Muscle of leg (tissue), 16 donors: ENCODE measurements at places on chromosomes 6 and 20. TPM values are rescaled to one million over a fixed set of nuclear protein-coding genes. Genes with fewer than 3 reads are reported as not detected.

NFS1 gene
- total RNA-seq = 14.1 TPM

OR2H2 gene
- not detected for total RNA-seq

MYLK4 gene
- 7.6 TPM for total RNA-seq

DNA sequence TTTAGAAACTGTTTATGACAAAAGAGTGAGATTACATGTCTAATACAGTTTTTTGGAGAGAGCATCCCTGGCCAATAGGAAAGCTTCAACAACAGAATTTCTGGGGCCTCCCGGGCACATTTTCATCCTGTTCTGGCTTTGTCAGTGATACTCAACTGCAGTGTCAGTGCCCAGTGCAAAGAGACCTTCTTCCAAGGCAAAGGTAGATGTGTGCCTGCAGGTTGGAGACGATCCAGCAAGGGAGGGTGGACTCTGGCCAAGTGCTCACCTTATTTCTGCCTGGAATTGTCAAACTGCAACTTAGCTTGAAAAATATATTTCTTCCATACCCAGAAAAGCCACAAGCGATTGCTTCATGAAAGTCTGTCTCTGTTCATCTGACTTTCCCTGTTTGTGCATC is 211.6 kb upstream of the SNX9 start:
- no peaks in the 10 kb centered on the region for H3K4me1 ChIP-seq
- no peaks in the 10 kb centered on the region for H3K27me3 ChIP-seq
- H3K4me3 ChIP-seq = no peak overlapping the region
- no peaks in the 10 kb centered on the region for H3K36me3 ChIP-seq

DNA sequence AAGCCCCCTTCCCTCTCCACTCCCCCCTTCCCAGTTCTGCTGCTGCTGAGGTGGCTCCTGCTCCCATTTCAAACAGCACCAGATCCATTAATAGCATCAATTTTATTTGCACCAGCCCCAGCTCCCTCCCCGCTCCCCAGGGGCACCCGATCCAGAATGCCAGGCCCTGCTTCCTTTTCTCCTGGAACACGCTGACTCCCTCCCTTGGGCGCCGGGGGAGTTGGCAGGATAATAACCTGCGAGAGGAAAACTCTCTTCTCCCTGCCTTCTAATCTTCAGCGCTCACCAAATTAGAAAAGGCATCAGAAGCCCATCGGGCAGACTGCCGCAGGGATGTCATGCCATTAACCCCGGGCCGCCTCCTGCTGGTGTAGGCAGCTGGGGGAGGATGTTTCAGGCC is 77.8 kb downstream of the NCR2 start:
- no peak overlapping the region for H3K27ac ChIP-seq
- no peak for DNase-seq
- H3K36me3 ChIP-seq = no peaks in the 10 kb centered on the region
- peaks cover 87% of the 10 kb centered on the region for H3K27me3 ChIP-seq

GRCh38 chr6:154001494-154002285 is 37.4 kb upstream of the OPRM1 start:
- no peak overlapping the region for H3K4me3 ChIP-seq
- no peaks in the 10 kb centered on the region for H3K4me1 ChIP-seq
- no peaks in the 10 kb centered on the region for H3K27me3 ChIP-seq

DNA sequence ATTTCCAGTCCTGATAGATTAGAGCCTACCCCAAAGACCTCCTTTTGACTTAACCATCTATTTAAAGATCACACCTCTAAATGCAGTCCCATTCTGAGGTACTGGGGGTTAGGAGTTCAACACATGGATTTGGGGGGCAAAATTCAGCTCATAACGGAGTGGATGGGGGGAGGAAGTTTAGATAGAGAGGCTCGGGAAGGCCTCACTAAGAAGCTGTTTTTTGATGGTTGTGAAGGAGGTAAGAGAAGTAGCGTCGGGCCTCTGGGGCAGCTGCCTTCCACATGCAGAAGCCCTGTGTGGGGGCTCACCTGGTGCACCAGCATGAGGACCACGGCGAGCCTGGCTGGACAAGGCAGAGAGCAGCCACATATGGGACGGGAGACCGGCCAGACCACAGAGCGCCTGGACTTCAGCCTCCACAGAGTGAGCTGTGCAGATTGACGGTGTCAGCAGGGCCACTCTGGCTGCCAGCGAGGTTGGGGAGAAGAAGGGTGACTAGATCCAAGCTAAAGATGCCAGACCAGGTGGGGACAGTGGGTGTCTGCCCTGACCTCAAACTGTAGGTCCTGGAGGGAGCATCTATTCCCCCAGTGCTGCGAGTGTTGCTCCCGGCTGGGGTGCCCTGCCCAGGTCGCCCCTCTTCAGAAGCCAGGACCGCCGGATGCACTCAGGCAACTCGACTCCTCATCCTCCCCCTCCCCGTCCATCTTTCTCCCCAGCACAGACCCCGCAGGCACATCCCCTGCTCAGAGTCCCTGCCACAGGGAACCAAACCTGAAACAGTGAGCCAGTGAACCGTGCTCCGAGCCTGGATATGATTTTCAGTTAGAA is 5.1 kb upstream of the SYNJ2 start:
- peaks cover 7% of the 10 kb centered on the region for H3K27me3 ChIP-seq
- no peak overlapping the region for H3K27ac ChIP-seq
- no peak overlapping the region for H3K4me3 ChIP-seq
- DNase-seq = no peak

DNA sequence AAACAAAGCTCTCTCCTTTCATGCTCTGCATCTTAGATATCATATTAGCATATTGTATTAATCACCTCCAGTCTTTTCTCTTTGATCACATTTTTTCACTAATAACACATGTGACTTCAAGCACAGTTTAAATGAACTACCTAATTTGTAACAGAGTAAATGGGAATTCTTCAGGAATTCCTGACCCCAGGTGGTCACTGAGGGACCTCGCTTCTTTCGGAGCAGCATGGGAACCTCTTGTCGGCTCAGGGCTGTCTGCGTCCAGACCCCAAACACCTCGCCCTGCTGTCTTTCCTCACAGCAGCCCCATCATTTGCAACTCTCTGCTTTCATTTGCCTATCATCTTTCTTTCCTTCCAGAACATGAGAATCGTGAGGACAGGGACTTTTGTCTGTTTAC is 103.5 kb downstream of the DACT2 start:
- no peaks in the 10 kb centered on the region for H3K36me3 ChIP-seq
- peaks cover 28% of the 10 kb centered on the region for H3K4me1 ChIP-seq
- no peak overlapping the region for H3K4me3 ChIP-seq
- no peak overlapping the region for H3K27ac ChIP-seq
- H3K27me3 ChIP-seq = peaks cover 10% of the 10 kb centered on the region
- DNase-seq = no peak

- no peaks in the 10 kb centered on the region for H3K4me1 ChIP-seq
- H3K27me3 ChIP-seq = no peaks in the 10 kb centered on the region
- H3K36me3 ChIP-seq = no peaks in the 10 kb centered on the region
- no peak overlapping the region for H3K27ac ChIP-seq
- no peak overlapping the region for H3K4me3 ChIP-seq
These were observed 634.4 kb upstream of the MMS22L start for GRCh38 chr6:97917369-97917768.

DNA sequence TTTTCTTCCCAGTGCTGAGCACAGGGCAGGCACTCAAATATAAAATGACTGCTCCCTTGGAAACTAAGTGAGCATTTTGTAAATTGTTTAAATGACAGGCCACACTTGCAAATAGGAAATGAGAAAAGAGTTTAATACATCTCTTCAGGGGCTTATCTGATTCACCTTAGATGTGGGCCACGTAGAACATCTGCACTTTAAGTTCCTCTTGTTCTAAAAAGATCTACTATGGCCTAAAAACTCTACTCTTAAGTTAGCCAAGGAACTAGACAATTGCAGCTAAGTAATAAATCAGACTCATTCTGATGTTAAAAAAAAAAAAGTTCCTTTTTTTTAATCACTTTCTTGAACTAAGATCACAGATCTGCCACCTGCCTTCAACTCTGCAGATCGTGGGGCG is 126.3 kb downstream of the KIF16B start:
- H3K4me1 ChIP-seq = peaks cover 15% of the 10 kb centered on the region
- H3K36me3 ChIP-seq = no peaks in the 10 kb centered on the region
- no peak overlapping the region for H3K27ac ChIP-seq
- DNase-seq = no peak
- no peaks in the 10 kb centered on the region for H3K27me3 ChIP-seq
- no peak overlapping the region for H3K4me3 ChIP-seq

DNA sequence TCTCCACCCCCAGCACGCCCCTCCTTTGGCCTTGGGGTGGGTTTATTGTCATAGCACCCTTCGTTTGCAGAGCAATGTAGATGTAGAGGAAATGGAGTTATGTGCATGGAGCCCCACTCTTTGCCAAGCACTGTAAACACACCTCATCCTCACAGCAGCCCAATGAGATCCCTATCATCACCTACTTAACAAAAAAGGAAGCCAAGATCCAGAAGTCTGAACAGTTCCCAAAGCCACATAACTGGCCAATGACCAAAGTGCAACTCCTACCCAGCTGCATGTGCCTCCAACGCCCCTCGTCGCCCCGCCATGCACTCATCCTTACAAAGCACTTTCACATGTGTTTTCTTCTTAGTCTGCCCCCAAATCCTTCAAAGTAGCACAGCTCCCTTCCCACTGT is 21.8 kb upstream of the FOXQ1 start:
- H3K27me3 ChIP-seq = peaks cover 3% of the 10 kb centered on the region
- no peak for DNase-seq
- no peaks in the 10 kb centered on the region for H3K36me3 ChIP-seq
- no peak overlapping the region for H3K27ac ChIP-seq
- peaks cover 5% of the 10 kb centered on the region for H3K4me1 ChIP-seq

- no peaks in the 10 kb centered on the region for H3K27me3 ChIP-seq
- no peak overlapping the region for H3K4me3 ChIP-seq
- no peaks in the 10 kb centered on the region for H3K36me3 ChIP-seq
- no peak overlapping the region for H3K27ac ChIP-seq
- no peak for DNase-seq
These were observed 18.3 kb downstream of the KIF6 start for GRCh38 chr6:39706819-39707335.

DNA sequence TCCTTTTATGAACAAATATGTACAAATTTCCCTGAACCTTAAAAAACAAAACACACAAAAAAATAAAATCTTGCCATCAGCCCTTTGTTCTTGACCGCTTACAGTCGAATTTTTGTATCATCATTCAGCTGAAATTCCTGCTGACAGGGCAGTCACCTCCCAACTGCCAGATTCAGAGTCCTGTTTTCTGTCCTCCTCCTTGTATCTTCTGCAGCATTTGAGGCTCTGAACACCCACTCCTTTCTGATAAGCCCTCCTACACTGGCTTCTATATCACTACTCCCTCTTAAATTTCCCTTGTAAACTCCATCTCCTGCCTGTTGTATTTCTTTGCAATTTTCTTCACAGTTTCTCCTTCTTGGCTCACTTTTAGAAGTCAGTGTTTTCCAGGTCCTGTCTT is 77.8 kb upstream of the CCN6 start:
- peaks cover 38% of the 10 kb centered on the region for H3K4me1 ChIP-seq
- H3K36me3 ChIP-seq = no peaks in the 10 kb centered on the region
- no peak overlapping the region for H3K27ac ChIP-seq

DNA sequence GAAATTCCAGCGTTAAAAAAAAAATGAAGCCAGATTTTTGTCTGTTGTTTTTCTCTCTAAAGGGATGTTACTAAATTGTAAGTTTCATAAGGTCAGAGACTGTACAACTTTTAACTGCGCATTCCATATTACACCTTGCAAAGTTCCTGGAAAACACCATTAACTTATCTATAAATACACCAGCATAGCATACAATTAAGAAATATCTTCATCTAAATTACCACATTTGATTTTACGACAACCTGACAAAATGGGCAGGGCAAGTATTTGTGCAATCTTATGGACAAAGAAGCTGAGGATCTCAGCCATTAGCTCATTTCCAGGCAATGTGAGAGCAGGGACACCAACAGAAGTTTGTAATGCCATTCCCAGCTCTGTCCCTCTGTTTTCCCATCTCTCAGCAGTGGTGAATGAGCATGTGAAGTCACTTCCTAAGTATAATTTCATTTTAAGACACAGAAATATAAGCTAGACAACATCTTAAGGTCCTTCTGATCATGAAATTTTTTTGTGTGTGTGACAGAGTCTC is 12.9 kb upstream of the GCM1 start:
- no peaks in the 10 kb centered on the region for H3K27me3 ChIP-seq
- H3K27ac ChIP-seq = no peak overlapping the region
- no peaks in the 10 kb centered on the region for H3K36me3 ChIP-seq
- no peak for DNase-seq
- H3K4me1 ChIP-seq = no peaks in the 10 kb centered on the region

DNA sequence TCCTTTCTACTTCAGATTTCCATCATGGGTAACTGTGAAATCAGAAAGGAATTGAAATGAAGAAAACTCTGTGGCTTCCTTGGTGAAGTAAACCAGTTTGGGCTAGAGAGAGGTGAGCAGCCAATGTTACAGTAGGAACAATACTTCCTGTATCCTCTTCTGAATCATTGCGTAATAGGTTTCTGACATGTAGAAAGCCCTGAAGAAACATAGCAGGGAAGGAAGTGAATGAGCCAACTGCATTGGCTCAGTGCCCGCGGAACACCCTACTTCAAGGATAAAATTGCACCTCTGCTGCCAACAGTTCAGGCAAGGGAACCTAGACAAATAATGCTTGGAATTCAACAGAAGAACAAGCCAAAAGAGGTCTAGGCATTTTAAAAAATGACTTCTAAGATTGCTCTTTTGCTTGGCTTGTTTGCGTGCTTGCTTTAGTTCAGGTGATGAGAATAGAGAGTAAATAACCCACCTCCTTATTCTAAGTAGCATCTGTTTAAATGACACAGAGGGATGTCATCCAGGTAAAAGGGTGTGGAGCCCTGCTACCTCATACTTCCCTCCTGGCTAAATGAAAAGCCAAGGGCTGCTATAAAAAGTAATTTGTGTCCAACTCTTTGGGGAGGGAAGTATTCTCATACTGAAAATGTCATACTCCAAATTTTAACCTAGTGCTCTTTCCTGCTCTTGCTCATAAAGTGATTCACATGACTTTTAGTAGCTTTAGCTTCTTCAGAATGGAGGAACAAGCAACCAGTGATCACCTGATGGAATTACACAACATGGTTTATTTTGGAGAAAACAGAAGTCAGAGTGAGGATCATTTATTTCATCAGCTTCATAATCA is 30.0 kb upstream of the AKIRIN2 start:
- peak; percentile 87 for DNase-seq
- no peaks in the 10 kb centered on the region for H3K27me3 ChIP-seq
- no peak overlapping the region for H3K4me3 ChIP-seq
- peak overlapping the region; percentile 79 for H3K27ac ChIP-seq

GRCh38 chr20:35527122-35527769 is 2.2 kb downstream of the C20orf173 start:
- no peaks in the 10 kb centered on the region for H3K36me3 ChIP-seq
- no peak overlapping the region for H3K4me3 ChIP-seq
- no peak overlapping the region for H3K27ac ChIP-seq
- DNase-seq = no peak

DNA sequence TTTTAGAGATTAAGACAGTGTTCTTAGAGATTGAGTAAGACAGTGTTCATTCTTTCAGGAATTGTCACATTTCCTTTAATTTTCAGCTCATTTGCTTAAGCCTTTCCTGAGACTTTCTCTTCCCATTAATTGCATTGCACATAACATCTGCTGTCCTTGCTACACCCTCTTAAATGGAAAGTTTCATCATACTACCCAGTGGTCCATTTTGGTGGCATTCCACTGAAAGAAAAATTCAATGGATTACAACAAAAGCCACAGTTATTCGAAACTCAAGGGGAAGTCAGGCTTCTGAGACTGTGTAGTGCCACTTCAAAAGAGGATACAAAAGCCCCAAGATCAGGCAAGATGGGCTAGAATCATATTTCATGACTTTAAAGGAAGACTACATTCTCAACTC is 64.0 kb downstream of the RSPO3 start:
- no peak overlapping the region for H3K27ac ChIP-seq
- H3K27me3 ChIP-seq = no peaks in the 10 kb centered on the region
- no peak for DNase-seq
- no peak overlapping the region for H3K4me3 ChIP-seq
- H3K36me3 ChIP-seq = no peaks in the 10 kb centered on the region
- no peaks in the 10 kb centered on the region for H3K4me1 ChIP-seq
